Head of caudate nucleus (tissue), 42 donors: ENCODE measurements at places on chromosomes 3 and 15.

GRCh38 chr15:33095641-33096040 lies 98.9 kb downstream of the FMN1 start:
- DNase-seq = no peak

DNA sequence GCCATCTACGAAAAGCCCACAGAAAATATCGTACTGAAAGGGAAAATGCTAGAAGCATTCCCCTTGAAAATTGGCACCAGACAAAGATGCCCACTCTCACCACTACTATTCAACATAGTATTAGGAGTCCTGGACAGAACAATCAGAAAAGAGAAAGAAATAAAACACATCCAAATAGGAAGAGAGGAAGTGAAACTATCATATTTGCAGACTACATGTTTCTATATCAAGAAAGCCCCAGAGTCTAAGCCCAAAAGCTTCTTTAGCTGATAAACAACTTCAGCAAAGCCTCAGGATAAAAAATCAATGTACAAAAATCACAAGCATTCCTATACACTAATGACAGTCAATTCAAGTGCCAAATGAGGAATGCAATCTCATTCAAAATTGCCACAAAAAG lies 15.6 kb downstream of the OR5K3 start:
- no peak for DNase-seq

DNA sequence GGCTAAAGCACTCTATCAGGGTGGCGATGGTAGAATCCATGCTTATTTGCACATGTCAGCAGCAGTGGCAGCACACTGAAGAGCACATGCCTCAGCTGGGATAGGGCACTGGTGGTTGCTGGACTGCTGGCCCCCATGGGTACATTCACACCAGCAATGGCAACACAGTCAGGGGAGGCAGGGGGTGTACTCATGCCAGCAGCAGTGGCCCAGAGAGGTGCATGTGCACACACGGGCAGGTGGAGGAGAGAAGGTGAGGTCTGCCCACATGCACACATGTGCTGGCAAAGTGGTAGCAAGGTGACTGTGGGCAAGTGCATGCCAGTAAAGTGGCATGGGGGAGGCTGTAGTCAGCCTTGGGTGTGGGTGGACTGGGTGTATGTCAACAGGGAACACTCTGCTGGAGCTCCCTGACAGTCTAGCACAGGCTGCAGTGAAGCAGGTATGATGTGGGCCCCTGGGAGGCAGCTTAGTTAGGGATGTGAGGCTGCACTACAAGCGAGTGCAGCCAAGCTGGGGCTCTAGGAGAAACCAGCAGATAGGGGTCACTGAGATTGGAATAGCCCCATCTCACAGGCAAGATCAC lies 53.9 kb upstream of the NPAP1 start:
- no peak for DNase-seq

GRCh38 chr3:100637197-100637631 lies 27.8 kb downstream of the ADGRG7 start:
- DNase-seq = no peak

DNA sequence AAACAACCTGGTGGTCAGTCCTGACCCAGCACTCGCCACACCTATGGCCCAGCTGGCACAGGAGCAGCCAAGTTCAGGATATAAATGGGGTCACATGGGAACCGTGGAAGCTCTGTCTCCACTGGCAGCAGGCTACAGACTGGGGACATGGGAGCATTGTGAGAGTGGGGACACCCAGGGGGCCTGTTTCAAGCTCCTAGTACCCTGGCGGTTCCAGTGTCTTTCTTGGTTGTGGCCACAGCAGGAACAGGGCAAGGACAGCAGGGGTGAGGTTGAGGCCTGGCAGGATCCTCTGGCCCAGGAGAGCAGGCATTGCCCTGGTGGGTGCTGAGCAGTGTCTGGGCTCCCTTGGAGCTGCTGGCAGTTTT lies 1.9 kb downstream of the CSK start:
- DNase-seq = no peak

- DNase-seq = no peak
Measured at GRCh38 chr15:21261396-21261964, 178.8 kb downstream of the POTEB3 start.

DNA sequence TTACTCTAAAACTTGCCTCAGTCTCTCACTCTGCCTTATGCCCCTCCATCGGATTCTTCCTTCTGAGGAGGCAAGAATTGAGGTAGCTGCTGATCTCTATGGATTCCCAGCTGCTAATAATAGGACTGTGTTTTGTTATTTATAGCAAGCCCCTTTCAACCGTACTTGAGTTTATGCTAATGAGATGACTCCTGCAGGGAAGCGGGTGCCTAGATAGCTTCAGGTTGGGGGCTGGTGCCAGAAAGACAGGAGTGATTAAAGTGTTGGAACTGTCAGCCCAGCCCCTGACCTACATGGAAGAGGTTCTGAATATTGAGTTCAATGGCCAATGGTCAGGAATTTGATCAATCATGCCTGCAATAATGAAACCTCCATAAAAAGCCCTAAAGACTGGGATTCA lies 21.8 kb upstream of the LIMD1 start:
- no peak for DNase-seq

- DNase-seq = no peak
Measured at GRCh38 chr3:187000711-187001151, 70.4 kb downstream of the ST6GAL1 start.

GRCh38 chr15:63465104-63465503 lies 39.3 kb upstream of the USP3 start:
- DNase-seq = no peak
